ENCODE measurements at places on chromosomes 4 and X.
A peak's percentile ranks its signal among the peaks of the same experiment; 100 is the strongest.

DNA sequence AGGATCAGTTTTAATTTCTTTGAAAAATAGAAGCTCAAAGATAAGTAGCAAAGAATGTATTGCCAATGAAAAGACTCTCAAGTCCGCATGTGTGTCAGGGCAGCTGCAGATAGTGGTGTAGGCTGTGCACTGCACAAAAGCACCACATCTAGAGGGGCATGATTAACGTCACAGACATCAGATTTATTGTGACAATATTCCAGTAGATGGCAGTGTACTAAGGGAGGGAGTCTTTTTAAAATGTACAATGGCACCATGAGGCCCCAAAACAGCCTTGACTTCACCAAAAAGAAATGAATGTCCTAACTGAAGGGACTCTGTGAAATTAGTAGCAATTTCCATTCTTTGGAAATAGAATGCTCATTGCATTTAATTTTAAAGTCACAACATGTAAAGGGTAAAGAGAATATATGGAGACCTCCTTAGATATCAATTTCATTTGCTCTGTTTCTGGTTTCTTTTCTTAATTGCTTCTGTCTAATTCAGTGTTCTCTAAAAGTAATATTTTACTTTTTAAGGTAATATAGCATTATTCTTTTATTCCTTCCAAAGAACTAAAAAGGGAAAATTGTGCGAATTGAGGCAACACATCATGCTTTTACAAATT is 98.4 kb downstream of the ZNF827 start:
- peak; percentile 37 for DNase-seq

DNA sequence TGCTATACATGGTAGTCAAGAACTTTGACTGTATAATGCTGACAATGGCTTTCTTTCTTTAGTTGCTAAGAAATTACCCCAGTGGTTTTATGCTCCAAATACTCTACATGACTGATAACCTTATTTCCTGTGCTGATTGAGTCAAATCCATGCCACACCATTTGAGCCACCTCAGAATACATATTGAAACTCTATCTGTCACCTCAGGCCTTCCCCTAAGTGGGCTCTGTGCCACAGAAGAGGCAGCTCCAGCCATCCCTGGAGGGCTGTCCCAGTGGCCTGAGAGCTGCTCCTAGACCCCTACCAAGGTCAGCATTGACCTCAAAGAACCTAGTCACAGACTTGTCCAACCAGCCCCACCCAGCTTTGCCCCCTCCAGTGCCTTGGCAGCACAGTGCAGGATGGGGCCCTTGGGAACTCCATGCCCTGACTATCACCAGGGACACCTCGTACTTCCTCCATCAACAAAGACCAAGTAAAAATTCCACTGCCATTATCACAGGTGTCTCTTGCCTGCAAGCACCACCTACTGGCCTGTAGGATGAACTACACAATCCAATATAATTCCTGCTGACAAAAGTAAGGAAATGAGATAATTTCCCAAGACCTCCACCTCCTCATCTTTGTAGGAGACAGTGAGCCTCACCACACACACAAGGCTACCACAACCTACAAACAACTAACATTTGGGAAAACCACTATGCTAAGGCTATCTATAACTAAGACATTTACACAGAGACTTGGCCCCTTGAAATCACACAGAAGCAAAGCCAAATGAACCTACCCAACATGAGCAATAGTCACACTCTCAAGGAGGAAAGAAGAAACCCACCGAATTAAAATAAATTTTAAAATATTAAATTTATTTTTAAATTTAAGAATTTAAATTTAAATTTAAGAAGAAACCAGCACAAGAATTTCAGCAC is 239.9 kb downstream of the NKX6-1 start:
- DNase-seq: no peak

- no peak for DNase-seq
Measured at GRCh38 chrX:72137846-72138495, 6.3 kb upstream of the RTL5 start.

DNA sequence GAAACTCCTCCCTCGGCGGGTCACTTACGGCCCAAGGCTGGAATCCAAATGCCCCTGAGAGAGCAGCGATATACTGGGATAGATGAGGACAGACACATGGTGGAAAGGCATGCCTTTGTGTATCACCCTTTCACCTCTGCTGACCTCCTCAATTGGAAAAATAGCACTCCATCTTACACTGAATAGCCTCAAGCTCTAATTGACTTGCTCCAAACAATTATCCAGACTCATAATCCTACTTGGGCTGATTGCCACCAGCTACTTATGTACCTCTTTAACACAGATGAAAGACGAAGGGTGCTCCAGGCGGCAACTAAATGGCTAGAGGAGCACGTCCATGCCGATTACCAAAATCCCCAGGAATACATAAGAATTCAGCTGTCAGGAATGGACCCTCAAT is 1142.2 kb downstream of the ARAP2 start:
- no peak for DNase-seq

GRCh38 chr4:80367737-80368136 is 32.2 kb downstream of the CFAP299 start:
- no peak for DNase-seq

- no peak for DNase-seq
Measured at GRCh38 chrX:129934952-129935351, 29.0 kb downstream of the UTP14A start.

- no peak for DNase-seq
Measured at GRCh38 chr4:3572363-3572762, 40.1 kb upstream of the LRPAP1 start.

DNA sequence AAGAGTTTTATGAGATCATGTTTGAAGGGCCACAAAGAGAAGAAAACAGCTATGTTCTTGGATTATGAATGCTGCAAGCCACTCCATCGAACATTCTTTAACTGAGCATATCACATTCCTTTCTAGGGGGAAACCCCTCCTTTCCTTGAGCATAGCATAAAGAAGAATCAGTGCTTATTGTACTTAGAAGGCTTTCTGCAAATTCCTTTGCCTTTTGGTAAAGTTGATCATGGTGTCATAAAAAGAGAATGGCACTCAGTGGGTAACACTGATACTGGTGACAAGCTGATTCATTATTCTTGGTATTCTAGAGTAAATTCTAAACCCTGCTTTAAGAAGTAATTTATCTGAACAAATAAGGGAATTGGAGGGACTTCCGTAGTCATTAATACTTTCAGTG is 88.5 kb upstream of the GPR34 start:
- no peak for DNase-seq

- DNase-seq: peak; percentile 46
Measured at GRCh38 chrX:7132335-7133049, 15.0 kb upstream of the STS start.

GRCh38 chrX:33205321-33205720 is 6.0 kb downstream of the DMD start:
- DNase-seq: no peak

DNA sequence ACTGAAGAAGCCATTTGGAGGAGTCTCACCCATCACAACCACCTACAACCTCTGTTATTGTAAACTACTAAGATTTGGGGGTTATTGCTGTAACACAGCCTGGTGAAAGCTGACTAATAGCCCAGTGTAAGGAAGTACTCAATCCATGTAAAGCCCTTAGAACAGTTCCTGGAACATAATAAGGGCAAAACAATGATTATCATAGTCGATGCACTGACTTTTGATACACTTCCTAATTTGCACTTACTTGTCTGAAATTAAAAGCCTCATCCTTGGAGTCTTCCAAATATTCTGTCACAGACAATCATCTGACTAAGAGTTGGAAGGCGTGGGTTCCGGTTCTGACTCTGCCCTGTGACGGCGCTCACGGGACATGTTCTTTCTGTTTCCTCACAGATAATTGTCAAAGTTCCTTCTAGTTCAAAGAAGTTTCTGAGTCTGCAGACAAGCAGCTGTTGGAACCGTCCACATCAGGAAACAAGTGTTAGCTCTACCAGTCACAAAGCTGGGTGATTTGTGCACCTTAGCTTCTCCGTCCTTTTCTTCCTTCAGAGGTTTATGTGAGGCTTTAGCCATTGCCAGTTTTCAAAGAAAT is 33.4 kb upstream of the RASGEF1B start:
- peak; percentile 83 for DNase-seq

DNA sequence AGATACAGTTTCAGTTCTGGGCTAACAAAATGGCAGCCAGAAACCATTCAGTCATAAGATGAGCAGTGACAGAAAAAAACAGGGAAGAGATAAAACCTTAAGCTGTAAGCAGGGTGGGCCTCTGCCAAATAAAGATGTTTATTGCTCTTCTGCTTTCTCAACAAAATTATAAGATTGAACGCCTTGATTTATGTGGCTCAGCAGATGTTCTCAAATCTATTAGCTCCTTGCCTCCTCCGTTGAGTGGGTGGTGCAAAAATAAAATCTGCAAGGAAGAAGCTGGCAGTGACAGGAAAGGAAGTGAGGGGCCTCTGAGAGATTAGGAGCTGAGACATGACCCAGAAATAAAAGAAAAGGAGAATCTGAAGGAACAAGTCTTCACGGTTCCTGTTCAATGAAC is 206.6 kb downstream of the PTTG2 start:
- no peak for DNase-seq

DNA sequence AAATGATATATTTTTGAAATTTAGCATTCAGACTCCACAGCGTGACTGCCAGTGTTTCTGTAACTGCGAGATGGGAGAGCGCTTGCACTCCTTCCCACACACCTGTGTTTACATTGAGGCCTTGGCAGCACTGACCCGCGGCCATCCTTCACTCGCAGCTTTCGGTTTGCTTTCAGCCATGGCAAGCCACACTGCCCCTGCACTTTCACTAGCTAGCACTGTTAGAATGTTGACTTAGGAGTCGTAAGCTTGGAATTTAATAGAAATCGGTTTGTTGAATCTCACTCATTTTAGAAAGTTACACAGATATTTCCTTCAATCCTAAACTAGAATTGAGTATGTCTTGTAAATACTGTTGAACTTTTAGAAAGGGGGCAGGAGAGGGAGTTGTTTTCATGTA is 136.2 kb downstream of the CFAP299 start:
- no peak for DNase-seq

DNA sequence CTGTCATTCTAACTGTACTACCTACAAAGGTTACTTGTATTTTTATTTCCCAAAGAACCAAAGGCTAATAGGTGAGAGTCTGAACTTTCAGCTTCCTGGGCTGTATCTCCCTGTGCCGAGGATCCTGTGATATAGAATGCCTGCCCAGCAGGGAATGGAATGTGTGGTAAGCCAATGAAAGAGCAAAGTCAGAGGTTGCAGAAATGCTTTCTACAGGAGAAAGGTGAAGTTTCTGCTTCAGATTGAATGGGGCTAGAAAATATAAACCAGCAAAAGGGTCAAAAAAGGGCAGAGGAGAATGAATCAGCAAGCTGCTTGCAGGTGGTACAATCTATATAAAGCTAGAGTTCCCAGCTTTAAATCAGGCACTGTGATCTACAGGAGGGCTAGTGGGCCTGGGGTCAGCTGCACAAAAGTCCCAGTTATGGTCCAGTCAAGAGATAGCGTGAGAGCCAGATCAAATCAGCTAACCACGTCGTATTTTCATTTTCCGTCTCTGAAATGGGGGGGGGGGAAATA is 146.1 kb downstream of the DCTD start:
- no peak for DNase-seq

DNA sequence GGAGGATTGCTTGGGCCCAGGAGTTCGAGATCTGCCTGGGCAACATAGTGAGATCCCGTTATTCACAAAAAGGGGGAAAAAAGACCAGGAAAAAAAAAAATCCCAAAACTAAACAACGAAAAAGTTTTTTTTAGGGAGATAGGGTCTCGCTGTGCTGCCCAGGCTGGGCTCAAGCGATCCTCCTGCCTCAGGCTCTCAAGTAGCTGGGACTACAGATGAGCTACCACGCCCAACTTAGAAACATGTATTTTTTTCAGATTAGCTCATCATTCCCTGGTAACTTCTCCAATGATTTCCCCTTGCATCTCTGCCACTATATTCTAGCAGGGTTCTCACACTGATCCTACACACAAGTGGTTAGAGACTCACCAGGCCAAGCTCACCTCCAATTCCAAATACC is 24.4 kb upstream of the IRAK1 start:
- DNase-seq: no peak

DNA sequence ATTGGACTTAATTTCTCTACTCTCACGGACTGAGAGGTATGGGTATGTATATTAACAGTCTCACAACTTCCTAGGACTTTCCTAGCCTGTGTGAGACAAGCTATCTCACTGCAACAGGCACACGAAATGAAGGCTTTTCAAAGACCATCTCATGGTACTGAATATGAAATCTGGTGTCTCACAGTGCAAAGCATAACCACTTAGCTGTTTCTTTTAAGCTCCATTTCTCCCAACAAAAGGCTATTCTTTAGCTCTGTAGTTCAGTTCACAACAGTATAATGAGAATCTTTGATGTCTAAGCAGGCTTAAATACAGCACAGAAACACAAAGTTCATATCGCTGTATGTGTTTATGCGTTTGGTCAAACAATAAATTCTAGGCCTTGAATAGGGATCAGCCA is 116.2 kb upstream of the PCDH18 start:
- no peak for DNase-seq

DNA sequence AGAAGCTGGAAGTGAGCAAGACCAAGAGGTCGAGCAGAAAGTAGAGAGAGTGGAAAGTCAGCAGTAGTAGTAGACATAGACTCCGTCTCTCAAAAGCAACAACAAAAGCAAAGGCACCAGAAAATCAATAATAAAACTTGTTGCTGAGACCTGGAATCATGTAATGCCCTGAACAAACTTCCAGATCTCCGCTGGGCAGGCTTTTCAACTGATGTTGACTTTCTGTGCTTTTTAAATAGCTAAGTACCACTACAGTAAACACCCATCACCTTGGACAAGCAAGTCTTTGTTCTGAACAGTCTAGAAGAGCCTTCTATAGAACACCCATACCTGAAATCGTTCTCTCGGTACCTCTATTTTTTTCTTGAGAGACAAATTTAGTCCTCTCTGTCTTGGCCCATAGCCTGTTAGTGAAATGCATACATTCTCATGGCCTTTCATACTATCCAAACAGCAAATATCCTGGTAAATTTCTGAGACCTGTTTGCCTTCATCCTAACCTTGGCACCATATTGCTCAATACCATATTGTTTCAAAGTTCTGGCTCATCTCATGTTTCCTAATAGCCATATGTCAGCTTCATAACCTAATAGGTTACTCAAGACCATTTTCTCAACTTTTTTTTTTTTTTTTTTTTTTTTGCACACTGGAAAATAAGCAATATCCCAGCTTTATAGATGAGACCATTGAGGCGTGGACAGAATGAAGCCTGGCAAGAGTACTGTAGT is 200.6 kb upstream of the RBPJ start:
- DNase-seq: no peak

- no peak for DNase-seq
Measured at GRCh38 chr4:71446479-71447081, 107.8 kb downstream of the SLC4A4 start.

DNA sequence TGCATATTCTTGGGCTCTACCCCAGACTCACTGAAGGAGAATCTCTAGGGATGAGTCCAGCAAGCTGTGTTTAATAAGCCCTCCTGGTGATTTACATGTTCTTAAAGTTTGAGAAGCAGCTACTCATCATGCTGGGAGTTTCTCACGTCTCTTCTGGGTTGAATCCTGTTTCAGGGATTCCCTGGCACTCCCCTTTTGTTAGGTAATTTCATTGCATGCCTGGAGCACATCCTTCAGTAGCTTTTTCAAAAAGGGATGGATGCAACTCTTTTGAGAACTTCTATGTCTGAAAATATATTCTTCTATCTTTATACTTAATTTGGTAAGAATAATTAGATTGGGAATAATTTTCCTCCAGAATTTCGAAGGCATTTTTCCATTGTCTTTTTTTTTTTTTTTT is 4.4 kb downstream of the EVC start:
- no peak for DNase-seq

- DNase-seq: peak; percentile 32
Measured at GRCh38 chr4:102616636-102617035, 115.5 kb downstream of the NFKB1 start.

- DNase-seq: no peak
Measured at GRCh38 chrX:9141496-9141895, 107.6 kb upstream of the FAM9B start.

GRCh38 chrX:88136328-88136727 is 610.7 kb upstream of the CPXCR1 start:
- no peak for DNase-seq
